WTC11 (cell line): ENCODE measurements at places on chromosomes 5 and 9.
A peak's percentile ranks its signal among the peaks of the same experiment; 100 is the strongest.

DNA sequence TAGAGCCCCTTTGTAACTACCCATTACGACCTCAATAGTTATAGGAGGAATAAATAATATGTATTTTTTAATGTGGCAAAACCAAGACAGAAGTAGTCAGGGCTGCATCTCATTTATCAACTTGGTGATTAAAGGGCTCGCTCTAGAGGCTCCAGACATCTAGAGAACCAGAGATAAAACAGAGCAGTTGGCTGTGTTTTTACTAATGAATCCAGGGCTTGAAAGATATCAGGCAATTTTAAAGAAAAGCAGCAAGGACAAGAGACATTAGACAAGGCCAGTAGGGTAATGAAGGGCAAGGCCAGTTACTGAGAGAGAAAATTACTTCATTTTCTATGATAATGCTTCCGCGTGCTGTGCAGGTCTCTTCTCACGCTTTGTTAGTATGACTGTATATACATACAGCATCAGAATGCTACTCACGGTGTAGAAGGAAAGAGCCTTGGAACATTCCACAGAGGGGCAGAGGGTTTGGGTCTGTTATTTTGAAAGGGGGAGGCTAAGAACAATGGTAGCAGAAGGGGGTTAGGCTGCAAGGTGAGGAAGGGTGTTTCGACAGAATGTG is 110.4 kb downstream of the SEMA6A start:
- no peak for DNase-seq
- H3K4me3 ChIP-seq, result no peak overlapping the region

DNA sequence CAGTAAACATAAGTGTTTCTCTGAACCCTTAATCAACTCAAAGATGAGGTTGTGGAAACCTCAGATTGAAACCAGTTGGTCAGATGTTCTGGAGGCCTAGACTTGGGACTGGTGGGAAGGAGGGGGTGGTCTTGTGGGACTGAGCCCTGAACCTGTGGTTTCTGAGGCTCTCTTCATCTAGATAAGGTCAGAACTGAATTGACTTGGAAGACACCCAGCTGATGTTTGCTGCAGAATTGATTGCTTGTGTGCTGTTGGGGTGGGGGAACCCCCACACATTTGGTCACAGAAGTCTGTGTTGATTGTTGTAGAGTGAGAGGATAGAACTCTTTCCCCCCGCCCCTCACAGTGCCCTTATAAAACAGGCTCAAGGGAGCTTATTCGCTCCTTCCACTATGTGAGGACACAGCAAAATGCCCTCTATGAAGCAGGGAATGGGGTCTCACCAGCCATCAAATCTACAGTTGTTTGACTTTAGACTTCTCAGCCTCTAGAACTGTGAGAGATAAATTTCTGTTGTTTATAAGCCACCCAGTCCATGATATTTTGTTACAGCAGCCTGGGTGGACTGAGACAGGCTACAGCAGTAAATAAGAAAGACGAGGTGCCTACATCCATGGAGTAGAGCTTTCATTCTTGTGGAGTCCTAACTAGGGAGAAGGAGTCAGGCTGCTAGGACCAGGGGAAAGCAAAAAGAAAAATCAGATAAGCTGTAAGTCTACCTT is 25.7 kb upstream of the UGCG start:
- H3K4me1 ChIP-seq, result peaks cover 53% of the 10 kb centered on the region
- H3K36me3 ChIP-seq, result peaks cover 2% of the 10 kb centered on the region; the same call in 1 of the 2 replicates
- DNase-seq, result no peak
- no peak overlapping the region for H3K27ac ChIP-seq
- H3K4me3 ChIP-seq, result no peak overlapping the region
- no peaks in the 10 kb centered on the region for H3K27me3 ChIP-seq

- no peak overlapping the region for H3K27ac ChIP-seq
- H3K27me3 ChIP-seq, result no peaks in the 10 kb centered on the region
- no peak for DNase-seq
- no peaks in the 10 kb centered on the region for H3K36me3 ChIP-seq
- no peak overlapping the region for H3K4me3 ChIP-seq
- peaks cover 10% of the 10 kb centered on the region for H3K4me1 ChIP-seq
Measured at GRCh38 chr9:3730511-3730922, 204.7 kb upstream of the RFX3 start.

GRCh38 chr5:157917899-157918809 is 59.2 kb upstream of the CLINT1 start:
- H3K36me3 ChIP-seq, result no peaks in the 10 kb centered on the region
- DNase-seq, result peak; percentile 76
- H3K4me1 ChIP-seq, result peaks cover 54% of the 10 kb centered on the region
- H3K27me3 ChIP-seq, result no peaks in the 10 kb centered on the region
- no peak overlapping the region for H3K4me3 ChIP-seq
- no peak overlapping the region for H3K27ac ChIP-seq

DNA sequence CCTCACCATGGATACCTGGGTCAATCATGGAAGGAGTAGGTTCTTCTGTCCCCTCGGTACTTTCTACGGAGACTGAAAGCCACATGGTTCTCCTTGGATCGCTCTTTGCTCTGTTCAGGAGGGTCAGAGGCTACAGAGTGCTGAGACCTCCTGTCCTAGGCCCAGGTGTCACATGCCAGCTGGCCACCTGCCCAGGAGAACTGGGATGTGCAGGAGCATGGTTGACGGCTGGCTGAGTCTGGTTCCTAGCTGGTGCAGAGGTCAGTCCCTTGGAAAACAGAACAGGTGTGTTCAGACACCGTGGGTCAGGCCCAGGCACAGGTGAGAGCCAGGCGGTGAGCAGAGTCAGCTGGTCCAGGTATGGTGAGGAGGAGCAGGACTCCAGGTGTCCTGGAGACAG is 416.3 kb downstream of the IRX1 start:
- no peak for DNase-seq
- no peak overlapping the region for H3K4me3 ChIP-seq
- H3K36me3 ChIP-seq, result no peaks in the 10 kb centered on the region
- H3K4me1 ChIP-seq, result 0 out of 2 replicates have a peak, but pooled peaks cover 4% of the 10 kb centered on the region

- no peak for DNase-seq
- H3K27ac ChIP-seq, result no peak overlapping the region
- H3K4me1 ChIP-seq, result peaks cover 19% of the 10 kb centered on the region
- H3K27me3 ChIP-seq, result peaks cover 11% of the 10 kb centered on the region
Measured at GRCh38 chr5:1702318-1702717, 97.3 kb downstream of the MRPL36 start.

DNA sequence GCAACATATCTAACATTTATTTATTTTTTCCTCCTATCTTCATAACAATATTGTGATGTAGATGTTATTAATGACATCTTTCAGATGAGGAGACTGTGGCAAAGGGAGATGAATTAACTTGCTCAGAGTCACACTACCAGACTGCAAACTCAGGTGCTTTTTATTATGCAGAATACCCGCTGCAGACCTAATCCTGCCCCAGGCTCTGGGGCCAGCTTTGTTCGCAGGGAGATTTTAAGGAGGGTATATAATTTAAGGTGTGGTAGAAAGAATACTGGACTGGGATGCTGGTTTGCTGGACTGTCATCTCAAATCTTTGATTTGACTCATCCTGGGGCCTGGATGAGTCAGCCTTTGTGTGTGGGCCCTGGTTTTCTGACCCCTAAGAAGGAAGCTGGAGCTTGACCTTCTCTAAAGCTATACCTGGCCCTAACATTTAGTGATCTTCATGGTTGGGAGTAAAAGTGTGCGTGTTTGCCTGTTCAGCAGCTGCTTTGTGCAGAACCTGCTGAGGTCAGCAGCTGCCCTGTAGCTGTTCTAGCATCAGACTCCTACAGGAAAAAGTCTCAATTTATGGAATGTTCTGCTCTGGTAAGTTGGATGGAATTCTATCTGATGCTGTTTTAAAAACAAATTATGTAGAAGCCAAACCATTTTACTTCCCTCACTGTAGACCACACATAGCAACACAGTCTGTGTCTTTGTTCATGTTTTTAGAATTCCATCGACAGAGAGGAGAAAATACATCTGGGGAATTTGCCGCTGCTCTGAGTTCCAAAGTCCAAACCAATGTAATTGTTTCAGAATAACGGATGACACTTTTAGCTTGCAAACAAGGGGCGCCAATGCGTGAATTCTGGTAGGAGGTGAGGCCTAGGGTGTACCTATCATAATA is 4.5 kb downstream of the SLC36A1 start:
- H3K4me1 ChIP-seq, result peaks cover 21% of the 10 kb centered on the region
- no peaks in the 10 kb centered on the region; the same call in 1 of the 2 replicates for H3K27me3 ChIP-seq
- H3K27ac ChIP-seq, result no peak overlapping the region
- no peak for DNase-seq
- no peaks in the 10 kb centered on the region for H3K36me3 ChIP-seq
- H3K4me3 ChIP-seq, result no peak overlapping the region

DNA sequence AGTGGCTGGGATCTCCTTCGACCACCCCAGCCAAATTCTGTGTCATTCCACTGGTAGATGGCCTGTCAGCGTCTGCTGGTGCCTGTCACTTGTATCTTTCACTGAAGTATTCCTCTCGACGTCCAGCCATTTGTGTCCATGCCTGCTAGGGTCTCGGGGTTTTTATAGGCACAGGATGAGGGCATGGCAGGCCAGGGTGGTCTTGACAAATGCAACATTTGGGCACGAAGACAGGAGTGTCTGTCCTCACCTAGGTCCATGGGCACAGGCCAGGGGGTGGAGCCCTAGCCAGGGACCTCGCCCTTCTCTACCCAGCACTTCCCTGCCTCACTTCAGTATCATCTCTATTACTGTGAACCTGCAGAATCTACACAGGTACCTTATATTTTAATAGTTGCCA is 2223.9 kb upstream of the ACO1 start:
- no peaks in the 10 kb centered on the region for H3K4me1 ChIP-seq
- H3K27ac ChIP-seq, result no peak overlapping the region
- H3K36me3 ChIP-seq, result no peaks in the 10 kb centered on the region
- no peak for DNase-seq
- no peak overlapping the region for H3K4me3 ChIP-seq

DNA sequence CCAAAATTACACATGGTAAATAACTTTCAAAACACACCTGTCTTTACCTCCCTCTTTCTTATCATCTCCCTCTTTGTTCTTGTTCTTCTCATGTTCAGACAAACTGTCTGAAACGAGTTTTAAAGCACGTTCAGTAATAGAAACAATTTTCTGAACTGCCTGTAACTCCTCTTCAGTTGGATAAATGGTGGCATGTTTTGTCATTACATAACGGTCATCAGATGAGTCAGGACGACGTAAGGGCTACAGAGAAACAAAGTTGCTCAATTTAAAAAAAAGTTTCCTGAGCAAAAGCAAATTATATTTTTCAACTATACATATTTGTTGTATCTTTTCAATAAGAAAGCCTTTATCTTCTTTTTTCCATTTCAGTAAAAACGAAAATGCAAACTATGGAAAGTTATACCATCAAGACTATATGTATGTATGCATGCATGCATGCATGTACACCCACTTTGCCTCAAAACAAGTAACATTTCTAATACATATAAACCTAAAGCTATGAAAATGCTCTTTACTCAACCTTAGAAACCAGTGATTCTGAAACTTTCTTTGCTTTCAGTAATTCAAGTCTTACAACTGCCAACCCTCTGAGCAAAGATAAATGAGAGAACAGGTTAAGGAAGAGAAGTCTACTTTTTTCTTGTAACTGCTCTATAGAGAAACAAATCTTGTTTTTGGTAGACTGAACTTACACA is 56.0 kb downstream of the ZFR start:
- no peak overlapping the region for H3K27ac ChIP-seq
- H3K4me3 ChIP-seq, result no peak overlapping the region
- peaks cover 63% of the 10 kb centered on the region for H3K36me3 ChIP-seq
- no peak for DNase-seq

GRCh38 chr5:50768634-50769033 is 102.2 kb downstream of the PARP8 start:
- peaks cover 6% of the 10 kb centered on the region; the same call in 1 of the 2 replicates for H3K27me3 ChIP-seq
- no peak overlapping the region for H3K27ac ChIP-seq
- DNase-seq, result no peak
- H3K4me3 ChIP-seq, result no peak overlapping the region

DNA sequence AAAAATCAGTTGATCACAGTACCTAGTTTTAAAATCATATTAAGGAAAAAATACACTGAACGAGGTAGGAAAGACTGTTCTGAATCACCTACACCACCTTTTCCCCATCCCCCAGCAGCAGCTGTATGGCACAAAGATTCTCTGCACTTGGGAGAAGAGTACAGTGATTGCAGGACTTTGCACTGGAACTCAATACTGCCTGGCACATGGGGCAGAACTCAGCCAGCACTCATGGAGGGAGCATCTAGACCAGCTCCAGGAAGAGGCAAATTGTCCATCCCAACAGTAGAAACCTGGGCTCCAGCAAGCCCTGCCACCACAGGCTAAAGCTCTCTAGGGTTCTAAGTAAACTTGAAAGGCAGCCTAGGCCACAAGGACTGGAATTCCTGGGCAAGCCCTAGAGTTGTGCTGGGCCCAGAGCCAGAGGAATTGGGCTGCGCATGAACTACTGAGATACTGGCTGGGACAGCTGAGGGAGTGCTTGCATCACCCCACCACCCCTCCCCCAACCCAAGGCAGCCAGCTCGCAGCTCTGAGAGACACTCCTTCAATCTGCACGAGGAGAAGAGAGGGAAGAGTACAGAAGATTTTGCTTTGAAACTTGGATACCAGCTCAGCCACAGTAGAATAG is 654.4 kb upstream of the CDH6 start:
- H3K4me1 ChIP-seq, result peaks cover 7% of the 10 kb centered on the region
- H3K27ac ChIP-seq, result no peak overlapping the region
- DNase-seq, result peak; percentile 24
- no peaks in the 10 kb centered on the region for H3K27me3 ChIP-seq
- H3K4me3 ChIP-seq, result no peak overlapping the region
- H3K36me3 ChIP-seq, result no peaks in the 10 kb centered on the region

GRCh38 chr9:92408747-92409478 is 4.5 kb upstream of the OGN start:
- no peak overlapping the region for H3K27ac ChIP-seq
- H3K4me3 ChIP-seq, result no peak overlapping the region
- no peaks in the 10 kb centered on the region for H3K36me3 ChIP-seq
- H3K27me3 ChIP-seq, result no peaks in the 10 kb centered on the region
- peaks cover 6% of the 10 kb centered on the region; the same call in 1 of the 2 replicates for H3K4me1 ChIP-seq

- no peak for DNase-seq
- H3K4me3 ChIP-seq, result no peak overlapping the region
- H3K27ac ChIP-seq, result peak overlapping the region; percentile 67
Measured at GRCh38 chr5:150519560-150519945, 11.6 kb downstream of the NDST1 start.

DNA sequence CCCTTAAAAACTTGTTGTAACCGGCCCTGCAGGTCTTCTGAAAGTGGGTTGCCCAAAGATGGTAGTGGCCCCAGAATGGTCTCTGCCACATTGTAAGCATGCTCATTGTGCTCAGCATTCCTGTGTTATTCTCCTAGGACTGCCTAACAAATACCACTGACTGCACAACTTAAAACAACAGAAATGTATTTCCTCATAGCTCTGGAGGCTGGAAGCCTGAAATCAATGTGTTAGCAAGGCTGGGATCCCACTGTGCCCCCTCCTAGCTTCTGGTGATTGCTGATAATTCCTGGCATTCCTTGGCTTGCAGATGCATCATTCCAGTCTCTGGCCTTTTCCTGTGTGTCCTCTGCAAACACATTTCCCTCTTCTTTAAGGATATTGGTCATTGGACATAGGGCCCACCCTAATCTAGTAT is 3.4 kb upstream of the GCNT4 start:
- peaks cover 39% of the 10 kb centered on the region for H3K27me3 ChIP-seq
- peak overlapping the region; percentile 33; the same call in 1 of the 2 replicates for H3K4me3 ChIP-seq
- peak overlapping the region; percentile 97 for H3K27ac ChIP-seq
